Fibroblast of skin of left quadriceps (primary cell): ENCODE measurements at places on chromosomes 5 and 9.
A peak's percentile ranks its signal among the peaks of the same experiment; 100 is the strongest.

- DNase-seq, result no peak
Measured at GRCh38 chr9:17017931-17018491, 116.8 kb upstream of the CNTLN start.

- DNase-seq, result no peak
Measured at GRCh38 chr5:123090661-123091297, 1.7 kb downstream of the PRDM6 start.

GRCh38 chr9:2291980-2292704 lies 277.0 kb downstream of the SMARCA2 start:
- no peak for DNase-seq

GRCh38 chr5:61332851-61333320 lies 828 bp downstream of the ZSWIM6 start:
- no peak for DNase-seq

GRCh38 chr5:154318691-154319090 lies 127.1 kb upstream of the SAP30L start:
- DNase-seq, result no peak

GRCh38 chr5:111556501-111556900 lies 44.2 kb upstream of the STARD4 start:
- no peak for DNase-seq

GRCh38 chr5:33409435-33410170 lies 31.2 kb upstream of the TARS1 start:
- peak; percentile 68 for DNase-seq

GRCh38 chr9:12923468-12924009 lies 148.7 kb downstream of the LURAP1L start:
- peak; percentile 99 for DNase-seq

DNA sequence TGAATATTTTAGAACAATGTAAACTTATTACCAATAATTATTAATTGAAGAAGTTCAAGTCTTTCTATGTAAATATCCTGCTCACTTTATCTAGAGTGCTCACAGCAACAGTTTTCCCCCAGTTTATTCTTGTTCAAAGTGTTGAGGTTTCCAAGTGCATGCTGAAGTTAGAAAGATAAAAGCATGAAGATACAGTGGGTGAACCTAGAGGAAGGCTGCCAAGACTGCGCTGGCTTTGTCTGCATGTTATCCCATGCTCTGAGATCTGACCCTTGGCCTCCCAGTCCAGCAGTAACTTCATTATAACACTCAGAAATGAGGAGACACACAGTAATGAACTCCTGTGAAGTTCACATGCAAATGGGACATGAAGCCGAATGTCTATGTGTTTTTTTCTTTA lies 76.0 kb upstream of the PIP5K1B start:
- no peak for DNase-seq

DNA sequence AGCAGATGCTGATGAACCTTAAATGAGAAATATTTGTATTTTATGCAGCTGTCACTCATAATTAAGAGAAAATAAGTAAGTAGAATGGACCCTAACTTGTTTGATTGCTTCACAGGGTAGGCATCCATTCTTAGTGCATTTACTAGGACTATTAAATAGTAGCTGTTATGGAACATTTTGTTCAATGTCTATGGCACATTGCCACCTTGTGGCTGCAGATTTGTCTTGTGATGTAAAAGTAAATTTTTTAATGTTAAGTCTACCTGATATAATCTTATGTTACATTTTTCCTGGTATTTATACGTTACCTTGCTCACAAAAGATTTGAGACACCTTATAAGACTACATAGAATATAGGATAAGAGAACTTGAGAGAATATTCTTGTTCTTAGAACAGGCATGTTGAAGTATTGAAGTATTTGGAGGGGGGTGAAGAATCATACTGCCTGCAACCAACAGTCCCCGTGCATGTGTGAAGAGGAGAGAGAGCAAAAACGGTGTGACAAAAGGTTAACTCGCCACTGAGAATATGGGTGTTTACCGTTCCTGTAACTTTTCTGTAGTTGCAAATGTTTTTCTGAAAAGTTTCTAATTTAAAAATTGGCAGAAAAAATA lies 161.1 kb downstream of the MAST4 start:
- peak; percentile 26 for DNase-seq
